ENCODE measurements at places on chromosomes 12 and 14.

- DNase-seq = no peak
Measured at GRCh38 chr14:92690171-92691011, 58.0 kb downstream of the LGMN start.

DNA sequence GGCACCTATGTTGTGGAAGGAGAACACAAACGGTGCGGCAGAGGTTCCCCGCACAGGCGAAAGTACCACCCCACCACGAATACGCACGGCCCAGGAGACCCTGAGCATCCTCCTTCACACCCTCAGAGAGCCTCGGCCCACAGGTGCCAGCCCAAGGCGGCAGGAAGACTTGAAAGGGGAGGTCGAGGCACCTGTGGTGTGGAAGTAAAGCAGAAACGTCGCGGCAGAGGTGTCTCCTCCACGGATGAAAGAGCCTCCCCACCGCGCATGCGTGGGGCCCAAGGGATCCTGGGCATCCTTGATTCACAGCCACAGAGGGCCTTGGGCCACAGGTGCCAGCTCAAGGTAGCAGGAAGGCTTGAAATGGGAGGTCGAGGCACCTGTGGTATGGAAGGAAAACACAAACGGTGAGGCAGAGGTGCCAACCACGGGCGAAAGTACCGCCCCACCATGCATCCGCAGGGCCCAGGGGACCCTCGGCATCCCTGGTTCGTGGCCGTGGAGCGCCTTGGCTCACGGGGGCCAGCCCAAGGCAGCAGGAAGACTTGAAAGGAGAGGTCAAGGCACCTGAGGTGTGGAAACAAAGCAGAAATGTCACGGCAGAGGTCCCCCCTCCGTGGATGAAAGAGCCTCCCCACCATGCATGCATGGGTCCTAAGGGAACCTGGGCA is 380.1 kb downstream of the ALG10 start:
- no peak for DNase-seq

DNA sequence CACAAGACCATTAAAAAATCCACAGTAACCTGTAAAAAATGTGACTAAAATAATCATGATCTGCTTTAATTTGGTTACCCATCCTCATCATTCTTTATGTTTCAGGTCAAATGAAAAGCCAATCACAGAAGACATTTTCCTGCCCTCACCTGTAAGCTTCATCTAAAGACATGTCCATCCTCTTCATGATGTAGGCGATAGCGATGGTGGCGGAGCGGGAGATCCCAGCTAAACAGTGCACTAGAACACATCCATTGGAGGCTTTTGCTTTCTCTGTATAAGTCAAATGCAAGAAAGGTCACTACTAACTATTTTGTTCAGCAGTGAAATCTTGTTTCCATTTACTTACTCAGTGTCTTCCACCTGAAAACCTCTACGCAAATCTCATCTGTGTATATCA is 82.6 kb downstream of the DUSP16 start:
- DNase-seq = no peak

- no peak for DNase-seq
Measured at GRCh38 chr12:1706632-1706980, 15.7 kb downstream of the ADIPOR2 start.

DNA sequence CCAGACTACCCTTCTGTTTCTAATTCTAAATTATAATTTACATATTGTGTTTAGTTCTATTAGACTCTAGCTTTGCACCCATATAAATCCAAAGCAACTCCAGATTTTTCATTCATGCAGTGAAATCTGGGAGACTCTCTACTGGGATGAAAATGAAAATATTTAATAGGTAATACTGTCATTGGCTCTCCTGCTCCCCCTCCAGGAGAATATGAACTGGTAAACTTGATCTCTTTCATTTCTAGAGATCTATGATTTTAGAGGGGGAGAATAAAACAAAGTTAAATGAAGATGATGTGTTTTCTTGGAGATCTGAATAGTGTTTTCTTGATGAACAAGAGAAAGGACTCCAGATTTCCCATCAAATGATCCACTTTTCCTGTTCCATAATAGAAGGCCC is 104.3 kb upstream of the TMCC3 start:
- DNase-seq = no peak

DNA sequence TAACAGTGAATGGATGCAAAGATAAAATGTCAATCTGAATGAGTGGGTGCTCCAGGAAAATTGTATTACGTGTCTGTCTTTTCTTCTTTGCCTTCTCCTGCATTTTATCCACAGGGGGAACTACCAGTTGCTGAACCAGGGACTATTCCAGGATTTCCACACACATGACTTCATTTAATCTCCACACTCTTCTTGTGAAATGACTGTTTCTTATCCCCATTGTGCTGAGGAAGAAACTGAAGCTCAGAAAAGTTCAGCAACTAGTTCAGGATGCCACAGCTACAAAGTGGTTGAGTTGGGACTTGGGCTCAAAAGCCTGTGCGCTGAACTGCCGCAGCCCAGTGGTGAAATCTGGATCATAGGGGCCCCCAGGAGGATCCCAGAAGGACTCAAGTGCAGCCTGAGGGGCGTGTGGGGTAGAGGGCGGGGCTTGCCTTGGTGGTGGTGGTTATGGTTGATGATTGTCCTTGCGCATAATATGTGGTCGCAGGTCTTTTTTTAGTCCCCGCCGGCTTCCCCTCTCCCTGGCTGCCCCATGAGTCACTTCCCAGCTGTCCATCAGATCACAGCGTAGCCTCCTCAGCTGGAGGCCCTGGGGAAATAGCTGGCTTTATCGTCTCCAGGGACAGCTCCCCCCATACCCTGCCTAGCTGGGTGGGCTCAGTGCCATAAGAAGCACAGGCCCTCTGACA is 235.2 kb upstream of the CRY1 start:
- DNase-seq = no peak

DNA sequence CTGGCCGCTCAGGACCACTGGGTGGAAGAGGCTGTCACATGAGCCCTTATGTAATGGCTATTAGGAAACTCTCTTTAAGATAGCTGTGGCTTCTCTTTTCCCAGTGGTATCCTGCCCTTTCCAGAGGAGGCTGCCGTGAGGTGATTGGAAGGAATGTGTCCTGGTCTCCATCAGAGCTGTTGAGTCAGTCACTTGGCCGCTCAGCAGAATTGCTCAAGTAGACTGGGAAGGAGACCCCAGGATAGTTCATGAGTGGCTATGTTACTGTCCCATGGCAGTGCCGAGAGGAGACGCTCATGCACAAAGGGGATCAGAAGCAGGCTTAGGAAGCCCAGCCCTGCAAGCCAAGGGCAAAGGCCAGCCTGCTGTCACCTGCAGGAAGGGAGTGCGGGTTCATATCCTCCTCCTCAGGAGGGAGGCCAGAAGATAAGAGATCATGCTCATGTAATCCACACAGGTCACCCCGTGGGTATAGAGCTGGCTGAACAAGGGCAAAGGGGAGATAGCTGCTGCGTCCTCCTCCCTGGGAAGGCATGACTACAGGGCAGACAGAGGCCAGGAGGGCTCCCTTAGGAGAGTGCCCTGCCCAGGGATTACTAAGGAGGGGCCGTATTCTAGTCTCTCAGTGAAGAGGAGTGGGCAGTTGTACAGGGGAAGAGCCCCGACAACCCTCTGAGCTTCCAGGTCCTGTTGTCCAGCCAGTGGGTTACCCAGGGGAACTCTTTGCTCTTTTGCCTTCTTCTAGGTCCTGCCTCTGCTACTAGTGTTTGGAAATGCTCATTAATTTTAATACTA is 137.0 kb upstream of the MAX start:
- DNase-seq = no peak

DNA sequence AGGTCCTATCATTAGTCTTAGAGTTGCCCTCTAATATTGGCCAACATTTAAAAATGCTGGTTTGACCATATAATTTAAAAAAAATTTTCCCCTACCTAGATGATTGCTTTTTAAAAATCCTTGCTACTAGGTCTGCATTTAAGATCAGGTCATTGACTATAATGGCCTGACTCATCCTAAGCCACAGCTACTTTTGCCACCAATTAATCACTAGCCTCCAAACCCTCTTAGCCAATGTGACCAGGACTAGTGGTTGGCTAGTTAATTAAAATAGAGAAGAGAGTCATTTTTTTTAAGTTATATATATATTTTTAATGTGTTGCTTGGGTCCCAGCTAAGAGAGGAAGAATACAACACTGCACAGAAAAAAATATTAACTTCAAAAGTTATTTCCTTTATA is 57.5 kb downstream of the SOS2 start:
- no peak for DNase-seq

DNA sequence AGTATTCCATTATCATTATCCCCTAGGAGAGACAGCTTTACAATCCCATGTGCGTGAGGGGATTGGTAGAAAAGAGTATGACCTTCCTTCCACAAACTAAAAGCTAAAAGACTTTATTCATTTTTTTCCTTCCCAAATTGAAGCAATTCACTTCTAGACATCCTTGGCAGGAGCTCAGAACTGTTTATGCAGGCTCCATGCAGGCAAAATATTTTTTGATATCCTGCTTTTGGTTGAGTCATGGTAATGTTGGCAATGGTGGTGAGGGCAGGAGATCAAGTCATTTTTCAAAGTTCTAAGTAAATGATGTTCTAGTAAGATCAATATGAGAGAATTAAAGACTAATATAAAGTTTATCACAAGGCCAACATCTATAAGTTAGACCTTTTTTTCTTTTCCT is 1.3 kb upstream of the PLEKHG7 start:
- DNase-seq = no peak

DNA sequence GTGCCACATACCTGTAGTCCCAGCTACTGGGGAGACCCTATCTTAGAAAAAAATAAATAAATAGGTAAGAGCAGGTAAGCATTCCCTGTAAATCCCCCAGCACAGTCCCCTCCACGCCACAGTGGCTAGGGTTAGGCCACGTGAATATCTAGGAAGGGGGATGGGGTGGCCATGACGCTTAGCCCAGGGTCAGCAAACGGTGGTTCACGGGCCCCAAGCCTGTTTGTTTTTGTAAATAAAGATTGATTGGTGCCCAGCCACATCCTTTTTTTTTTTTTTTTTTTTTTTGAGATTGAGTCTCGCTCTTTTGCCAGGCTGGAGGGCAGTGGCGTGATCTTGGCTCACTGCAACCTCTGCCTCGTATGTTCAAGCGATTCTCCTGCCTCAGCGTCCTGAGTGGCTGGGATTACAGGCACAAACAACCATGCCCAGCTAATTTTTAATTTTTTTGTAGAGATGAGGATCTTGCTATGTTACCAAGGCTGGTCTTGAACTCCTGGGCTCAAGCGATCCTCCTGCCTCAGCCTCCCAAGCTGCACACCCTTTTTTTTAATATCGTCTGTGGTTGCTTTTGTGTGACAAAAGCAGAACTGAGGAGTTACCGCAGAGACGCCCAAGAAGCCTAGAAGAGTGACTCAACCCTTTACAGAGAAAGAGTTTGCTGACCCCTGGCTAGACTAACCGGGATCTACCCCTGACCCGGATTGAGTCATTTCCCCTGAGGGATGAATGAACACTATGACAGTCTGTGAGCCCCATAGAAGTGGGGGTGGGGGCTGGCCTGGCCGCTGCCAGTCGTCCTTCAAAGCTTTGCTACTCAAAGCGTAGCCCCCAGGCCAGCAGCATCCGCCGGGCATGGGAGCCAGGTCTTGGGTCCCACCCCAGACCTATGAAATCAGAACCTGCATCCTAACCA is 113.7 kb upstream of the NCOR2 start:
- DNase-seq = no peak

DNA sequence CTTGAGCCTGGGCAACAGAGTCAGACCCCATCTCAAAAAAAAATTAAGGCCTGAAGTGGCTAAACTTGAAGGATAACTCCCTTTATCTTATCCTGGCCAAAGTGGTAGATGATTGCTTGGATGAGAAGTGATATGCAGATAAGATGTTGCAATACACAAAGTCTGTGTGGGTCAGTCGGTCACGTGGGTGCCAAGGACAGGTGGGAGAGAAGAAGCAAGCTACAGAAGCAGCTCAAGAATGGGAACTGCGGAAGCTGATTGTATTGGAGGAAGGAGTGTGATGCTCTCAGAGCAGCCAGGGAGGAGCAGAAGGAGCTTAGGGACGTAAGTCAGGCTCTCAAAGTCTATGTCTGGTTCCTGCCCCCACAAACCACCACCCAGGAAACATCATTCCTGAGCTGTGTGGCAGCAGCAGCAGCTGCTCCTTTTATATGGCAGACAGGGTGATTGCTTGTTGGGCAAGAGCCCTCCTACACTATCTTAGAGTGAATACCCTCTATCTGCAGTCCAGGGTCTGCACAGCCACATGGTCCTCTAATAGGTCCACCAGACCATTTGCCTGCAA is 54.5 kb downstream of the ATP2A2 start:
- DNase-seq = no peak

- DNase-seq = no peak
Measured at GRCh38 chr14:101395779-101396178, 165.5 kb upstream of the DIO3 start.

GRCh38 chr12:57592551-57593165 is 1.7 kb downstream of the PIP4K2C start:
- peak; percentile 71 for DNase-seq

DNA sequence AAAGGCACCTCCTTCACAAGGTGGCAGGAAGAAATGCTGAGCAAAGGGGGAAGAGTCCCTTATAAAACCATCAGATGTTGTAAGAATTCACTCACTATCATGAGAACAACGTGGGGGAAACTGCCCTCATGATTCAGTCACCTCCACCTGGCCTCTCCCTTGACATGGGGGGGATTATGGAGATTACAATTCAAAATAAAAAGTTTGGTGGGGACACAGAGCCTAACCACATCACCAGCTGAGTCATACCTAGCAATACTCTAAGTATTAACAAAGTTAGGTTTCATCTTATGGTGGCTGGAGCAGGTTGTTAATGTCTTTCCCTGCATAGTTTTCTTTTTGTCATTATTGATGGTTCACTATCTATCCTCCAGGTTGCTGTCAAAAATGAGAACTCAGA is 113.2 kb upstream of the PPFIA2 start:
- no peak for DNase-seq

GRCh38 chr14:51922624-51923023 is 62.2 kb downstream of the GNG2 start:
- peak; percentile 8 for DNase-seq

DNA sequence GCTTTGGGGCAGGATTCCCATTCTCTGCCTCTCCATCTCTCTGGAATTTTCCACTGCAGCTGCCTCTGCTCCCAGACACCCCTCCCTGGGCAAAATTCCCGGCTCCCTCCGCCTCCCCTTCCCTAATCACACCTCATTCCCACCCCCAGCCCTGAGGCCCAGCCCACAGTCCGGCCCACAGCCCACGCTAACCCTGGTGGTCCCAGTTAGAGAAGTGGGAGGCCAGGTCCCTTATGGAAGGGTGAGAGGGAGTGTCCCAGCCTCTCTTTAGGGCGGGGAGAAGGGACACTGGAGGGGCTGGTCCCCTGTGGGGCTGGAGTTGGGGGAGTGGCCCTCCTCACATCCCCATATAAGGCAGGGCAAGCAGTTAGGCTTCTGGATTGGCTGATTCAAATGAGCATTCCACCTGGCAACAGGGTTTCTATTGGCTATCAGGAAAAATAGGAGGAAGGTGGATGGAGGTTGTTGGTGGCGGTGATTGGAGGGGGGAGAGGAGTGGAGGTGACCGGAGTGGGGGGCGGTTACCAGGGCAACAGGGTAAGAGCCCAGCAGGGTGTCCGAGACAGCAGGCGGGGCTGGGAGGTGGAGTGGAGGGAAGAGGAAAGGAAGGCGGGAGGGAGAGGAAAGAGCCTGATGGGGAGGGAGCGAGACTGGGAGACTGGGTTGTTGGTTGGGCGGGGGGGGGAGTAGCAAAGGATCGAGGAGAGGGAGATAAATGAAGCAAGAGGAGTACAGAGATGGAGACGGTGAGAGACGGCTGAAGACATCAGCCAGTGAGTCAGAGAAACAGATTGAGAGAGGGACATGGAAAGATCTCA is 1.9 kb upstream of the PTMS start:
- DNase-seq = peak; percentile 95

GRCh38 chr12:25712169-25712568 is 159.1 kb upstream of the LMNTD1 start:
- DNase-seq = no peak

GRCh38 chr12:117387832-117388231 is 26.4 kb upstream of the NOS1 start:
- no peak for DNase-seq
